ENCODE measurements at places on chromosomes 12 and 14.
A peak's percentile ranks its signal among the peaks of the same experiment; 100 is the strongest.

- no peak for DNase-seq
Measured at GRCh38 chr12:121248622-121249021, 38.7 kb downstream of the P2RX4 start.

DNA sequence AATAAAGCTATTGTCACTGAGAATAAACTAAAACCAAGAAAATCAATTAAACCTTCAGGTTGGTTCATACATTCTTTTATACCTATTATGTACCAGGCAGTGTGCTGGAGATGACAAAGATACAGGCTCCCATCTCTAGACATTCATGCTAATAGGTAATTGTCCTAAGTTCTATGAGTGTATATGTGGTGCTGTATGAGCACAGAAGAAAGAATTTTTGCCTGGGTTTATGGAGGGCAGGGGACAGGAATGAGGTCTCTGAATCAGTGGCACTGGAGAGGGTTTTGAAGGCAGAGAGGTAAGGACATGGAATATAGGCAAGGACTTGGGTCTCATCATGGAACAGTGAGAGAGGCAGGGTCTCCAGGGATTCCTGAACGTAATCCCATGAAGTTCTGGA is 38.7 kb downstream of the MAP1LC3B2 start:
- no peak for DNase-seq

- no peak for DNase-seq
Measured at GRCh38 chr12:44285321-44285960, 449.6 kb downstream of the TMEM117 start.

DNA sequence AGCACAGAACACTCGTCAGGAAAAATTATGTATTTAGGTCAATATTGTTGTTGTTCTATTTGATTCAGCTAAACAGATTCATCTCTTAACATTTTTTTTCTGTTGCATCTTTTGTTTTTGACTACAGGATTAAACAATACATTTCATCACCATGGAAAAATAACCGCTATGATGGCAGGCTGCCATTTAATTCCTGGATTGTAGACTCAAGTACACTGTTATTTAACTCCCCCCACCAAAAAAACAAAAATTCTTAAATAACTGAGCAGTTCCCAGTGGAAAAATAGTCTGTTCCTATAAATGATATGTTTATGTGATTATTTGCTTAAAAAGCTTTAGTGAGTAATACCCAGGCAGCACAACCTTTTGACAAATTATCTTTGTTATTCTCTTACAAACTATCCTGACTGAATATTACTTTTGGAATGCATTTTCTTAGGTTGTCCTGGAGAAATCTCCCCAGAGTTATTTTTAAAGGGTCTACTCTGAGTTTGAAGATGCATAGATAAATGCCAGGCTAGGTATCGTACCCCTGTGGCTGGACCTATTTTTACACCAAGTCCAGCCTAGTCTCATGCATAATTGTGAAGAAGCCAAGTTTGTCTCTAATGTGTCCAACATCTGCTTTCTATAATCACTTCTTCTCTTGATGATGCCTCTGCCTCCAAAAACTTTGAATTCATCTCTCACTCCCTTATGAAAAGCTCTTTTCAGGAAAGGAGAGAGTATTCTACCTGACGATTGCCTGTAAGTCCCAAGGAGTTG is 3.7 kb downstream of the KERA start:
- DNase-seq, result no peak

- DNase-seq, result no peak
Measured at GRCh38 chr12:131459773-131460365, 251.0 kb upstream of the SFSWAP start.

GRCh38 chr12:123108682-123109066 is 42.2 kb downstream of the PITPNM2 start:
- no peak for DNase-seq

DNA sequence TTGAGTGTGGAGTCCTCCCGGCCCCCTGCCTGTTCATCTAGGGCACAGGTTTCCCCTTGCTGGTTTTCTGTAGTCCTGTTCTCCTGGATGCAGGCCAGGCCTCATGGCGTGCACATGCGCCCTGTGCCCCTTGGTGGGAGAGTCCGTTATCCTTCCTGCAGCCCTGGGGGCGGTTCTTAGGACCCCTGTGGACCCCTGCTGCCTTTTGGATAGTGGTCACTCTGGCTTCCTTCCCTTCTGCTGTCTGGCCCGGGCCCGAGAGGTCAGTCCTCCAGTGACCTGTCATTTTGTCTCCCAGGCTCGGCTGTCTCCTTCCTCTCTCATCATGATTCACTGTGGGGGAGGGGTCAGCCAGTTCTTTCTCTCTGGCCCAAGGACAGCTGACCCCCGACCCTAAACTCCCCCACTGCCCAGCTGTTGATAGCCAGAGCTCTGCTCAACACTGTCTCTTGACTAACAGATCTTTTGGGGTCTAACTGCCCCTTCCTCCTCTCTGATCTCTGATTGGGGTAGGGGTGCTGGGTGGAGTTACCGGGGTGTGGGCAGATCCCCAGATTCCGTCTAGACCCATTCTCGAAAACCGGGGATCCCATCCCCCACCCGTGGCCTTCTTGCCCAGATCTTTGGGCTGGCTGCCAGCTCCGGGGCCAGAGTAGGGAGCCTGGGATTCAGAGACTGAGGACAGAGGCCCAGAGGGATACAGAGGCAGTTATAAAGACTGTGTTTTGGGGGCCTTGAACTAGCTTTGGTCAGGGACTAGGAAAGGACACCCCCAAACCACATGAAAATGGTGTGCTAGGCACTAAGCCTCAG is 7.0 kb downstream of the CCND2 start:
- peak; percentile 73 for DNase-seq

DNA sequence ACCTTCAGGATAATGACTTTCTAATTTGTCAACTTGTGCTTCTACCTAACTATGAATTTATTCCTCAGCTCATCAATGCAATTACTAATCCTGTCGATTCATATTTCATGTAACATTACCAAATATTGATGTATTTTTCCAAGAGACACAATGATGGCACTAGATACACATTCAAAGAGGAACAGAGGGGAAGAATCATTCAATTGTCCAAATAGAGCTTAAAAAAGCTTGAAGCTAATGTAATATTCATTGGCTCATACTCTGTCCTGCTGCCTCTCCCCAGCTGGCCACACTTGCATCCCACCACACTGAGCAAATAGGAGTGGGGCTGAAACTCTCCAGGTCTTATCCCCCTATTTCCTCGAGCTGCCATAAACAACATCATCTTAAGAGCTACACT is 9.3 kb downstream of the TESPA1 start:
- no peak for DNase-seq

DNA sequence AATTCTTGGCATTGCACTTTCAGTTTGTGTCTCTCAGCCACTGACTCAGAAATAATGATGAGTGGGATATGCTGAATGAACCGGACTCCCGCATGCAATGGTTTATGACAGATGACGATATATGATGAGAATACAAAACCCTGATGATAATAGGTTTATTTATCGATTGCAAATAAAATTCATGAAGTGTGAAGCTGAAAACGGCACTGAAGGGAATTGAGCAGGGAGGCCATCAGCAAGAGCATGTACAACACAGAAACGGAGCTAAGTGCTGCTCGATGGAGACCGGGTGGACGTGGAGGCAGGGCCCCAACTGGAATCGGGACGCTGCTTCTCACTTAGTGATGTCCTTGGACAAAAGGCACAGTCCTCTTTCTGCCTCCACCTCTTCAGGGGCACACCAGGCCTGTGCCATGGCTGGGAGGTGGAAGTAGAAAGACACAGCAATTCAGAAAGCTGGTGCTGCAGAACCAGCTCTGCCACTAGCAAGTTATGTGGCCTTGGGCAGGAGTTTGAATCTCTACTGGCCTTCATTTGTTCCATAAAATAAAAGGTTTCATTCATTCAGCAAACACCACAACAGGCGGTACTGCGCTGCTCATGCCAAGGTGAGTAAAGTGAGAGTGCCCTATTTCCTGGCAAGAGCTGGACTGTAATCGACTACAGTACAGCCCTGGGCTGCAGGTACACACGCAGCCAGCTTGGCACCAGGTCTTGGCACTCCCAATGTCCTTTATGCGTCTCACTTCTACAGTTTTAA is 117.0 kb downstream of the EGLN3 start:
- DNase-seq, result no peak

DNA sequence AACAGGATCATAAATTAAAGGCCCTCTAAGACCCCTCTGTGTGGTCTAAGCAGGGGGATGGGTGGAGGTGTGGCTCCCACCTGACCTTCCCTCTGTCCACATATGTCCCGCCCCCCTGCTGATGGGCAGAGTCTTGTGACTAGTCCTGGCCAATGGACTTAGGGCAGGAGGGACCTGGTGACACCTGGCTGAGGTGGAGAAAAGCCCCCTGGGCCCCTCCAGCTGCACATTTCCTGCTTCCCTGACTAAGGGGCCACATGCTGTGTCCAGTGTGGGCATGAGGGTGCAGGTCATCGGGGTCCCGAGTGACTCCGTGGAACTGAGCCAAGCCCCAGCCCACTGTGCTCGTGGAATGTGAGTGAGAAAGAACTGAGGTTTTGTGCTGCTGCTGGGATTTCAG is 254.7 kb downstream of the ADGRD1 start:
- no peak for DNase-seq

DNA sequence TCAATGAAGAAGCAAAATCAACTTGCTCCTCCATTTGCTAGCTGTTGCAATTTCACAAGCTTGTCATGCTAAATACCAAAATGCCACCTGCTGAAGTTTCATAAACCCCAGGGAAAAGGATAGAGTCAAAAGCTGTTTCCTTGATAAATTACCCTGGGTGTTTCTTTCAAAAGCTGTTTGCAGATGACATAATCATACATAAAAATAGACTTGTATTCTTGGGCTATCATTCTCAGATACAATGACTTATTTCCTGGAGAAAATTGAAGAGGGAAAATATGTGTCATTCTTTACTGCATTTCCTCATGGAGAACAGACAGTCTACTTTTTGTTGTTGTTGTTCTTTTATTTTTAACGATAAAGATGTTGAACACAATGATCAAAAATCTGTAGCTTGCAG is 119.2 kb downstream of the GALC start:
- no peak for DNase-seq

DNA sequence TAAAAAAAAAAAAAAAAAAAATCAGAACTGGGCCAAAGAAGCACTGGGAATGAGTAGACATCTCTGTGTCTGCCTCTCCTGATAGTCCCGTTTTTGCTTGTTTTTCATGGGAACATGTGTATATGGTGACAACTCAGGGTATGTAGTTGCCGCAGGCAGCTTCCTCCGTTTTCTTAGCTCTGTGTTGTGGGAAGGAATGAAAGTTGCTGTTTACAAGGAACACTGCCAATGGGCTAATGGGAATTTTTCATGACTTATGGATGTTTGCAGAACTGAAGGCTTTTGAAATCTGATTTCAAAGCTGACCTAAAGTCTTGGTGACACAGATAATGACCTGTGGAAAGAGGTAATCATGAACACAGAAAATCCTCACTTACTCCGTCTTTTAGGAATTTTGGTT is 146.4 kb upstream of the BTG1 start:
- no peak for DNase-seq

DNA sequence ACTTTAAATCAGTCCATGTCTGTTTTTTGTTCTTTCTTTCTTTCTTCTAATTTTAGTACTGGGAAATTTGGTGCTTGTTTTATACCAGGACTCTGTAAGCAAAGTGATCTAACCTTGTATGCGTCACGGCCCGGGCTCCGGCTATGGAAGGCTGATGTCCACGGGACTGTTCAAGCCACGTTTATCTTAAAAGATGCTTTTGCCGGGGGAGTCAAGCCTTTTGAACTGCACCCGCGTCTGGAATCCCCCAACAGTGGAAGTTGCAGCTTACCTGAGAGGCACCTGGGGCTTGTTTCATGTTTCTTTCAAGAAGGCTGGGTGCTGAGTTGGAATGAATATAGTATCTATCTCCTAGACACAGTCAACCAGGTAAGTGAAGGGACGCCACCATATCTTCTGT is 62.2 kb downstream of the TECPR2 start:
- peak; percentile 56 for DNase-seq

DNA sequence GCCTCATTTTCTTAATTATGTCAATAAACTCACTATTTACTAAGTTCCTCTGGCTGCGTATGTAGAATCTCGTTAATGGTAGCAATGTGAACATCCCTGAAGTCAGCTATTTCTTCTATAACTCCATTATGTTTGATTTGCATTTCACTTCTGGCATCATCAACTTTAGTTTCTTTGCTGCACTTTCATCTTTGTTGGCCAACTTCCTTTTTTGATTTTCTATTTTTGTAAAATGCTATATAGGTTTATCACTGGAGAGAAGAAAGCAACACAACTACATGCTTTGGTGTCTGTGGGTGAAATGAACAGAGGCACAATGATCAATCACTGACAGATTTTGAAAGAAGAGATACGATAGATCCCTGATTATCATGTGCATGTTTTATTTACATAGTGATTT is 58.5 kb upstream of the ATF7IP start:
- DNase-seq, result no peak

GRCh38 chr14:100528962-100529560 is 58.2 kb downstream of the BEGAIN start:
- no peak for DNase-seq

DNA sequence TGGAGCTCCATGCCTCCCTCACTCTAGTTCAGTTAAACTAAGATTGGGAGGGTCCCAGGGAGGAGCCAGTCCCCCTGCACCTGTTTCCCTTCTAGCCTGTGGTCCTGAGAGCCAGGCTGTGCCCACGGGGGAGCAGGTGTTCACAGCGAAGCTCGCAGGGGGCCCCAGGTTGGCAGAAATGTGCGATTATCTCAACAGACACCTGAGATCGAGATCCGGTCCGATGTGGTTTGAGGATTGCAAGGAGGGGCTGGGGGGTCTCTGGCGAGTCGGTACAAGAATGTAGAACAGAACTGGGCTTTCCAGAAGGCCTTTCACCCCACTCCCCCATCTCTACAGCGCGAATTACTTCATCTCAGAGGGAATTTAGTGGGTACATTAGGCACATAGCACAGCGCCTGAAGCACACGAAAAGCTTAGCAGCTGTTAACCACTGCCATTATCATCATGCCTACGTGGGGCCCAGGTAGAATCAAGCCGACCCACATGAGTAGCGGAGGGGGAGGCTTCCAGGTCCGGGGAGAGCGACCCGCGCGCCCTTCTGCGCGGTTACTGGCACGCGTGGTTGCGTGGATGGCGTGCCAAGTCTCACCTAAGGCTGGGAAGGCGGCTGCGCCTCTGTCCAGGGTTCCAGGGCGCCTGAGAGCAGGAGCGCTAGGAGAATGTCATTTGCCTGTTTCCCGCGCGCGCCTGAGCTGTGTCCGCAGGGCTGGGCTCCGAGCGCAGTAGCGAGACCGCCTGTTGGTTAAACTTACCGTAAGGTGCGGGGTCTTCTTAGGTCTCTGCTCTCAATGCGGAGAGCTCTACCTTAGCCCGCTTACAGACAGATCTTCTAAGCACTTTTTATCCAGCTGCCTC is 1539.5 kb upstream of the TMEM132C start:
- no peak for DNase-seq

DNA sequence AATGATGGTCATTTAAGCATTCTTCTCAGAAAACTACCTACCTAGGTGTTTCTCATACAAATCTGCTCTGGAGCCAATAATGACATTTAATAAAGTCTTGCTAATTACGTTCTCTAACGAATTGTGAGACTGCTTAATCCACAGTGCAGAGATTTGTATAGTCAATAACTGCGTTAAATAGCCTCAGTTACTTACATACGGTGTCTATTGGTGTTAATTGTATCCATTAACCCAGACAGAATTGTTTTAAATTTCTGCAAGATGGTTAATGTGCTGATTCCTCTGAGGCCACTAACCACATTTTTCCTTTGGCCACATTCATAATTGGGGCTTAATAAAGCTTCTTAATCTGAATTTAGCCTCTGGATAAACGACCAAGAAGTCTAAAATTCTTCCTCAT is 171.7 kb downstream of the SLC41A2 start:
- no peak for DNase-seq

- DNase-seq, result no peak
Measured at GRCh38 chr12:5259523-5259922, 172.4 kb upstream of the NTF3 start.

- DNase-seq, result peak; percentile 57
Measured at GRCh38 chr12:53327435-53328042, 6.1 kb upstream of the AAAS start.

All from coronary artery (tissue), 2 donors.